ENCODE measurements at places on chromosomes 16 and 17. TPM values are rescaled to one million over a fixed set of nuclear protein-coding genes. Genes with fewer than 3 reads are reported as not detected.

The NPIPA3 gene
- polyA plus RNA-seq = 3.3 TPM

The NPIPA8 gene
- not detected for polyA plus RNA-seq

The CDRT15 gene
- polyA plus RNA-seq = not detected

The PRCD gene
- 22.5 TPM for polyA plus RNA-seq

The ADAD2 gene
- polyA plus RNA-seq = not detected

The TAC4 gene
- polyA plus RNA-seq = not detected

The TLCD1 gene
- polyA plus RNA-seq = not detected

The C1QTNF8 gene
- polyA plus RNA-seq = not detected

The NOTUM gene
- 0.12 TPM for polyA plus RNA-seq

The TBX21 gene
- not detected for polyA plus RNA-seq

The RNF222 gene
- not detected for polyA plus RNA-seq

The PRSS33 gene
- not detected for polyA plus RNA-seq

The CENPT gene
- polyA plus RNA-seq = 104 TPM

The TBC1D3I gene
- 0.32 TPM for polyA plus RNA-seq

The GDPD3 gene
- 3.6 TPM for polyA plus RNA-seq

The ATAD5 gene
- polyA plus RNA-seq = 5.3 TPM

The PVALEF gene
- not detected for polyA plus RNA-seq

The SDK2 gene
- 2.2 TPM for polyA plus RNA-seq

The SCNN1G gene
- not detected for polyA plus RNA-seq

The TLCD3B gene
- polyA plus RNA-seq = 21.7 TPM

The SLC25A19 gene
- polyA plus RNA-seq = 13.8 TPM

The CCDC40 gene
- 15.0 TPM for polyA plus RNA-seq

The SLC4A1 gene
- polyA plus RNA-seq = 0.05 TPM

The ADAT1 gene
- polyA plus RNA-seq = 64.5 TPM

The KRT28 gene
- not detected for polyA plus RNA-seq

The PRR35 gene
- polyA plus RNA-seq = not detected

The KRT14 gene
- not detected for polyA plus RNA-seq

The EVI2A gene
- not detected for polyA plus RNA-seq

Measured in neural cell (in vitro differentiated cells).